Inflammatory macrophage treated with lipopolysaccharide for 4 hours (primary cell): ENCODE measurements at places on chromosomes 2 and 18.
A peak's percentile ranks its signal among the peaks of the same experiment; 100 is the strongest.

GRCh38 chr2:176155356-176156044 is 1.6 kb upstream of the HOXD3 start:
- no peak for DNase-seq

- DNase-seq: no peak
These were observed 216.6 kb downstream of the SS18 start for GRCh38 chr18:25873833-25874232.

DNA sequence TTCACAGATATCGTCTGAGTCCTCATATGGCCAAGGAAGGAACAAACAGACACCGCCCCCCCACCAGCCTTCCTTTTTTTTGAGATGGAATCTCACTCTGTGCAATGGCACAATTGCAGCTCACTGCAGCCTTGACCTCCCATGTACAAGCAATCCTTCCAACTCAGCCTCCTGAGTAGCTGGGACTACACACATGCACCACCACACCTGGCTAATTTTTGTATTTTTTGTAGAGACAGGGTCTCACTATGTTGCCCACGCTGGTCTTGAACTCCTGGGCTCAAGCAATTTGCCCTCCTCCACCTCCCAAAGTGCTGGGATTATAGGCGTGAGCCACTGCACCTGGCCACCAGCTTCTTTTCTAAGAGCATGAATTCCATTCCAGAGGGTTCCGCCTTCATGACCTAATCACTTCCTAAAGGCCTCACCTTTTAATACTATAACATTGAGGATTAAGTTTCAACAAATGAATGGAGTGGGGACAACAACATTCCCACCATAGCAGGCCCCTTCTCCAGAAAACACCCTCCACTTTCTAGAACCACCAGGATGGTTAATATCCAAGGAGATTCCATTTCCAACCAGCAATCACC is 2.2 kb upstream of the TMBIM1 start:
- DNase-seq: peak; percentile 36

DNA sequence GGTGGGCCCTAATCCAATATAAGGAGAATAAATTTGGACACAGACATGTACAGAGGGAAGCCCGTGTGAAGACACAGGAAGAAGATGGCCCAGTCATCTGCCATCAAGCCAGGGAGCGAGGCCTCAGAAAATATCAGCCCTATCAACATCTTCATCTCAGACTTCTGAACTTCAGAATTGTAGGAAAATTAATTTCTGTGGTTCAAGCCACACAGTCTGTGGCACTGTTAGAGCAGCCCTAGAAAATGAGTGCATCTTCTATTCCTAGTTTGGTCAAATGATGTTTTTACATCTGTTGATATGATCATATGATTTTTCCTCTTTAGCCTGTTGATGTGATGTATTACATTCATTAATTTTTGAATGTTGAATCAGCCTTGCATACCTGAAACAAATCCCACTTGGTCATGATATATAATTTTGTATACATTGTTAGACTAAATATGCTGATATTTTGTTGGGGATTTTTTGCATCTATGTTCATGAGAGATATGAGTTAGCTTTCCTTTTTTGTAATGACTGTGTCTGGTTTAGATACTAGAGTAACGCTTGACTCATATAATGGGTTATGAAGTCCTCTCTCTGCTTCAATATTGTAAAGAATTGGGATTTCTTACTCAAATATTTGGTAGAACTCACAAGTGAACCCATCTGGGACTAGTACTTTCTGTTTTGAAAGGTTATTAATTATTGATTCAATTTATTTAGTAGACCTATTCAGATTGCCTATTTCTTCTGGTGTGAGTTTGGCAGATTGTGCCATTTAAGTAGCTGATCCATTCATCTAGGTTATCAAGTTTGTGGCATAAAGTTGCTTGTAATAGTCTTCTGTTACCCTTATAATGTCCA is 451.4 kb downstream of the EIPR1 start:
- no peak for DNase-seq

DNA sequence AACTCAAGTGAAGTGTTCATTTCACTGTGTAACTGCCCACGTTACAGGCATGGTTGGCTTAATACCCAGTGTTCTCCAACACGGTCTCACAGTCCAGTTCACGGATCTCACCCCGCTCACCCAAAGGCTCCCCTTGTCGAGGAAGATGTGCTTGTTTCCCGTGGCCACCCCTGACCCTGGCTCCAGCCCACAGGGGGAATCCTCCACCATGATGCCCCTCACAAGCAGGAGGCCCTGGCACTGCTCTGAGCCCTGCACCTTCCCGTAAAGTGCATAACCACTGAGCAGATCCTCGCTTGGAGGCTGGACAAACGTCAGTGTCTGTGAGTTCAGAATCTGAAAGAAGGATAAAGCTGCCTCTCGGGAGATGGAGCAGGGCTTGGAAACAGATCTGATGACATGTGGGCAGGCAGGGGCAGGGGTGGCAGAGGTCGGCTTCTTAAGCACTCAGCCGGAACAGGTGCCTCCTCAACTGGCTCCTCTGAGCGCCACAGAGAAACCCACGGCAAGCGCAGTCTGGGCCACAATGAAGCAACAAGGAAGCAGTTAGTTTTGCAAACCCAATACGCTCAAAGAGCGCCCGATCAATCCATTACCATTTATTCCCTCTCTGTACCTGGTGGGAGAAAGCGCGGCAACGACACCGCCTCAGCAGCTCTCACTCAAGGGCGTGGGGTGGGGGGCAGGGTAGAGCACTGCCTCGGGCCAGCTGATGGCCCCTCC is 17.6 kb downstream of the HDAC4 start:
- DNase-seq: no peak

- DNase-seq: no peak
These were observed 364.8 kb upstream of the MEIS1 start for GRCh38 chr2:66069937-66070720.

- DNase-seq: no peak
These were observed 228.7 kb upstream of the MC4R start for GRCh38 chr18:60601249-60601648.
